ENCODE measurements at places on chromosomes 5 and 9.

GRCh38 chr5:144832416-144832815 is 661.7 kb downstream of the KCTD16 start:
- no peak for DNase-seq

DNA sequence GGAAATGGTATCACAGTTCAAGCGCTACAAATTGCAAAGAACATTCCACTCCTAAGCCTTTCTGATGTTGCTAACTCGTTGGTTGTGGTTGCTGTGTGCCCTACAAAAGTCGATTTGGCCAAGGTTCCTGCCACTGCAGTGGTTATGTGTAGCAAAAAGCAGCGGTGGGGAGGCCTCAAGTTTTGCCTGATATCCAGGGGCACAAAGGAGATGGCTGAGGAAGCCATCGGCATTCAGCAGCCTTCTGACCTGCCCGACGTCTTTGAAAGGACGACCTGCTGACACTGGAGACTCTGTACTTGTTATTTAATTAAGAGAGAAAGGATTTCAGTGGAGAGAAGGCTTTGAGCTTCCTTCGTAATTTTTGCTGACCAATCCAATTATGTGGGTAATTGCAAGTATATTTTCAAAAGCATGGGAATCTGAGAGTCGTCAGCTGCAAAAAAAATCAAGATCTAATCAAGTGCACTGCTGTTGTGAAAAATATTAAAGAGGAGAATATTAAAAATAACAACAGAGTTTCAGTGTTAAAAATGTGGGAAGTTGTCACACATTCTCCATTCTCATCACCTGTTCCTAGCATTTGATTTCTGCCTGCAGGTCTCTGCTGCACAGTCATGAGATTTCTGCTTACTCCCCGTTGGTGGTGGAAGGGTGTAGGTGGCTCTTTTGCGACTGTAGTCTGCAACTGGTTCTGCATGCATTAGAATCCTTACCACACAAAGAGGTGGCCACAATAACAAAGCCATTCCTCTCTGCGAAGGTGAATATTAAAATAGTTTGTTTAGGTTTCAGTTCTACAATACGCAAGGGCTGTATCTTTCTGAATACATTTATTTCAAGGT is 319.2 kb downstream of the IRX2 start:
- no peak for DNase-seq

DNA sequence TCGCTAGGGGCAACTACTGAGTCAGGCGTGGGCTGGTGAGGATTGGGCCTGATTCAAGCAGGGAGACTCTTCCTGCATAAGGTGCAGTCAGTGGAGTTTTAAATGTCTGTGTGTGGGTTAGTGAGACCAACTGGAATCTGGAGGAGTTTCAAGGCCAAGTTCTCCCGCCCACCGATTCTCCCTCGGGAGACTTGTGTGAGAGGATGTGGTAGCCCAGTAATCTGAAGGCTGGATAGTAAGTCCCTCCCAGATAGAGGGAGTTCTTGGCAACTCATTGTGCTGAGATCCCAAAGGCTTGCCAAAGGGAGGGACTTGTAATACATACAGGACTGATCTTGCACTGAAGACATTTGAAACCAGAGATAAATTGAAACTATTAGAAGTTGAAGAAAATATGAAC is 51.8 kb downstream of the WDR36 start:
- DNase-seq = no peak

GRCh38 chr9:1267581-1267980 is 217.4 kb downstream of the DMRT2 start:
- no peak for DNase-seq

GRCh38 chr9:135394699-135395645 is 84.6 kb upstream of the PPP1R26 start:
- DNase-seq = no peak

- no peak for DNase-seq
Measured at GRCh38 chr5:133697536-133698258, 85.4 kb upstream of the FSTL4 start.

DNA sequence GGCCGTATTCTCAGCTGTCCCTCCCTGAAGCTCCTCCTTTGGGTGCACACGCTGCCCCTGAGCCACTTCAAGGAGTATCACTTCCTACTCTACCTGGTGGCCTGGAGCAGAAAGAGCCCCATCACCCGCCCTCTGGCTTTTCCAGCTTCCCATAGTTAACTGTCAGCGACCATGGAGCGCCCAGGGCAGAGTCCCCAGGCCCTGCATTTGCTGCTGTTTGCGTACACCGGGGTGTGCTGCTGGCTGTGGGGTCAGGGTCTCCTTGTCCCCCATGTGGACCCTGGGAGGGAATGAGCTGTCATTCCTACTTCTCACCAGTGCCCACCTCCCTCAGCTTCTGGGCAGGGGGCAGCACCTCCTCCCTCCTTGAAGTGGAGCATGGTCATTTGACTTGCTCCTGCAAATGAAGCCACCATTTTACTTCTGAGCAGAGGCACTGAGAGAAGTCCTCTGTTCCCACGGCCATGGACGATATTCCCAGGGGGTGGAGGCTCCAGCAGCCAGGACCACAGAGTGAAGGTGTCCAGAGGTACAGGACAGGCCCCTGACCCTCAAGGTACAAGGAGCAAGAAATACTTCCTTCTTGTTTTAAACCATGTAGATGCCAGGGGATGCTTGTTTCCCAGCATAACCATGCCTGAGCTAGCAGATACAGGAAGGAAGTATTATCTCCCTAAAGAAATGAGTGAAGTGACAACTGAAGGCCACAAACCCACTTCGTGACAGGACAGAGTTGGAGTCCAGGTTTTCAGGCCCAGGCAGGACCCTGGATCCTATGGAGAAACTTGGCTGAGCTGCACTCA is 40.6 kb upstream of the COL5A1 start:
- DNase-seq = no peak

DNA sequence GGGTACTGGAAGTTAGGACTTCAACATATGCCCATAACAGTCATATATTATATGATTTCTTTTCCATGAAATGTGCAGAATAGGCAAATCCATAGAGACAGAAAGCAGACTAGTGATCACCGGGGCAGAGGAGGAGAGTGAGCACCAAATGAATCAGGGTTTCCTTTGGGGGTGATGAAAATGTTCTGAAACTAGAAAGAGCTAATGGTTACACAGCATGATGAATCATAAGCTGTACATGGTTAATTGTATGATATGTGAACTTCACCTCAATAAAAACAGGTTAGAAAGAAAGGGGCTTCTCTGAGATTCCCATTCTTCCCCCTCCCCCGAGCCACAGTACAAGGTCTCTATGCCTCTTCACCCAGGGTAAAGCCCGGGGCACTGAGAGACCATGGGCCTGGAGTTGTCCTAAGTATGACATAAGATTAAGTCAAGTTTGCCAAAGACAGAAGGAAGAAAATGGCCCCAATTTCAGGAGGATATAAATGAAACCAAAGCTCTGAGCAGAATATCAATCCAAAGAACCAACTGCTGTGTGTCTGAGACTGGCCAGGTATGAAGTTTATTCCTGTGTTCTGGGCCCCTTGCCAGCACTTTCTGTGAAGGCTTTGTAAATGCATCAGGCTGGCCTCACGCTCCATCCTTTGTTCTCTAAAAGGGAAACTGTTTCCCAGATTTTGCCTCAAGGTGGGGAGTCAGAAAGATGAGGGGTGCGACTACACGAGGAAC is 243.8 kb downstream of the CDK5RAP2 start:
- DNase-seq = no peak

GRCh38 chr5:120599576-120599975 is 135.5 kb downstream of the PRR16 start:
- no peak for DNase-seq

GRCh38 chr5:143355710-143356109 is 47.8 kb downstream of the NR3C1 start:
- peak; percentile 17 for DNase-seq

DNA sequence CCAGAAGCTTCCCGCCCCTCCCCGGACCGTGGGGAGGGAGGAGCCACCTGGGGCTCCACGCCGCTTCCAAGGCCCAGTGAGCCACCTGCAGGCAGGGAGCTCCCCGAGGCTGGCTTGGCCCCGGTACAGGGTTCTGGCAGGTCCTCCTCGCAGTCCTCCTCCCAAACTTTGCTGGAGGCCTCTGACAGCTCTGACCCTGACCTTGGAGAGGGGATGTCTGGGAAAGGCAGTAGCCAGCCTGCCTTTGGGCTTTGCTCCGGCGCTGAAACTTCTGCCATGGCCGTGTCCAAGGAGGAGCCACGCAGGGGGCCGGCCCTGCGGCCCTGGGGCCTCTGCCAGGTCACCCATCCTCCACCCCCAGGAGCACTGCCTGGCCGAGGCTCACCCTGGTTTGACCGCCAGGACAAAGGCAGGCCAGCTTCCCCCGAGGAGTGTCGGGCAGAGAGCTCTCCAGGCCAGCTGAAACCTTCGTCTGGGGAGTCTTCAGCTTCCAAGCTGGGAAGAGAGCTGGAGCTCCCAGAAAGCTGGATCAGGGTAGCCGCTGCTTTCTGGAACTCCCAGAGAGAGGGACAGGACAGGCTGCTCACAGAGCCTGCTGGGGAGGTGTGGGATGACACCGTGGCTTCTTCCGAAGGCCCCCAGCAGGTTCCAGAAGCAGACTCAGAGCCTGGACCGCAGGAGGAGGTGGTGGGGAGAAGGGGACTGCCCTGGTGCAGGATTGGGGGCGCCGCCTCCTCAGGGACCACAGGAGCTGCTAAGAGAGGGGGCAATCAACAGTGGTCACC is 9.0 kb upstream of the QSOX2 start:
- no peak for DNase-seq

DNA sequence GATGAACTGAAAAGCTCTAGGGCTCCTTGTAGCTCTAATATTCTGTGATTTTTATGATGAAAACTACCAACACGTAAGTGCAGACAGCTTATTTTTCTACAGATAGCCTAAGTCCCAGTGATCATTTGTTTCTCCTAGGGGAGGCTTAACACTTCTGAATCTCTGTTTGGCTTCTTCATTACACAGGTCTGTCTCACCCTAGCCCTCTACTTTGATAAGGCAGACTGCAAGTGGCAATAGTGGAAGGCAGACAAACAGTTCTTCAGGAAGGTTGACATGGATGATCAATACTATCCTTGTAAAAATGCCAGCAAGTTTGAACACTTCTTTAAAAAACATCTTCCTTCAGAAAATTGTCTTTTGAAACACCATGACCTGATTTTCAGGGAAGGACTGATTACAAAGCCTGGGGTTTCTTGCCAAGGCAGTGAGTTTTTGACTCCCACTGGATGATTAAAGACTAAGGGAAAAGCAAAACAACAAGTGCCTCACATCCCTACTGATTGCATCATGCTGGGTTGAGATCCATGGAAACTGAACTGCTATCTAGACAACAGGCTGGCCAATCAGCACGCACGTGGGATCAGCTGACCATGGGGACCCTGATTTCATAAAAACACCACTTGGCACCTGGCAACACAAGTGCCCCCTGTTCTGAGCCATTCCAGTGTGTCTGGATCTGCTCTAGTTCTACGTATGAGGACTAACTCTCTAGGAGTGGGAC is 212.2 kb downstream of the SMARCA2 start:
- DNase-seq = no peak

GRCh38 chr9:114902786-114903524 is 27.4 kb downstream of the TNFSF8 start:
- no peak for DNase-seq

- DNase-seq = no peak
Measured at GRCh38 chr9:92527832-92528521, 7.8 kb downstream of the ECM2 start.

- no peak for DNase-seq
Measured at GRCh38 chr5:133247151-133247709, 195.4 kb downstream of the HSPA4 start.

GRCh38 chr5:138725153-138725817 is 27.9 kb upstream of the CTNNA1 start:
- DNase-seq = peak; percentile 29
